ENCODE measurements at places on chromosomes 7 and 10. TPM values are rescaled to one million over a fixed set of nuclear protein-coding genes. Genes with fewer than 3 reads are reported as not detected.
A peak's percentile ranks its signal among the peaks of the same experiment; 100 is the strongest.

GRCh38 chr10:76291175-76291574 is 859.8 kb downstream of the LRMDA start:
- no peak overlapping the region for H3K27ac ChIP-seq
- peaks cover 4% of the 10 kb centered on the region for H3K4me1 ChIP-seq
- no peak for DNase-seq
- H3K27me3 ChIP-seq, result no peaks in the 10 kb centered on the region

DNA sequence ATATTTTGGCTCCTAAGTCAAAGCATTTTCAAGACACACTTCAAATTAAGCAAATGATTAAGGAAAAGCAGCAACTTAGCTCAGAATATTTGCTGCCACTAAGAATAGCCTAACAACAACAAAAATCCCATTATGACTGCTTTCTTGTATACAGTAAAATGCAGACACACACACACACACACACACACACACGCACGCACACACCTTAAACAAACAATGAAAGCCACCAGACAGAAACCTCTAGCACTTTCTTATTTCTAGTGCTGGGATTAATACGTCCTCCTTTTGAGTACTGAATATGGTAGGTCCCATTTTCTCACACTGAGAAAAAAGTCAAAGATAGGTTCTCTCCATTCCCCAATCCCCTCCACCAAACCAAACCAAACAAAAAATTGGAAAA is 23.4 kb upstream of the FEZF1 start:
- no peak for DNase-seq
- H3K27me3 ChIP-seq, result no peaks in the 10 kb centered on the region
- no peak overlapping the region for H3K4me3 ChIP-seq
- no peaks in the 10 kb centered on the region for H3K36me3 ChIP-seq
- no peak overlapping the region for H3K27ac ChIP-seq
- H3K4me1 ChIP-seq, result no peaks in the 10 kb centered on the region

DNA sequence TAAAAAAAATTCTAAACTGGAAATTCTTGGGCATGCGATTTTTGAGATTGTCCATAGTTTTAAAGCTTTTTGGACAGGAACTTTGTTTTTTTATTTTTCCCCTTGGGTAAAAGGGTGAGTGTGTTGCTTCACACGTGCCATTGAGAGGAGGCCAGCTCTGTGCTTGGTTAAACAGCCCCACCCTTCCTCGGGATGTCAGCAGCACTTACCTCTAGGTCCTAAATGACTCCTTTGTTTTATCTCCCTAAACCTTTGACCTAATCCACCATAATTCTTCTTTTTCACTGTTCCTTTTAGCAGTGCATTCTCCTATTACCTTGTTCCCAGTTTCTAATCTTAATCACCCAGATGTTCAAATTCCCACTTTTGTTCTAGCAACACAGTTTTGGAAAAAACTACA is 83.5 kb downstream of the SEMA3D start:
- no peaks in the 10 kb centered on the region for H3K4me1 ChIP-seq
- H3K27me3 ChIP-seq, result no peaks in the 10 kb centered on the region
- no peak overlapping the region for H3K27ac ChIP-seq
- H3K4me3 ChIP-seq, result no peak overlapping the region
- no peak for DNase-seq
- no peaks in the 10 kb centered on the region for H3K36me3 ChIP-seq

- peak; percentile 82 for DNase-seq
- no peak overlapping the region for H3K27ac ChIP-seq
- no peaks in the 10 kb centered on the region for H3K27me3 ChIP-seq
- H3K4me3 ChIP-seq, result no peak overlapping the region
Measured at GRCh38 chr10:132612571-132613504, 75.3 kb downstream of the INPP5A start.

GRCh38 chr10:48890888-48891850 is 48.5 kb downstream of the LRRC18 start:
- H3K27ac ChIP-seq, result no peak overlapping the region
- H3K27me3 ChIP-seq, result no peaks in the 10 kb centered on the region
- no peak for DNase-seq
- no peaks in the 10 kb centered on the region for H3K36me3 ChIP-seq
- H3K4me1 ChIP-seq, result peaks cover 6% of the 10 kb centered on the region
- no peak overlapping the region for H3K4me3 ChIP-seq

GRCh38 chr7:116572036-116572435 is 47.2 kb downstream of the CAV1 start:
- H3K4me1 ChIP-seq, result no peaks in the 10 kb centered on the region
- H3K36me3 ChIP-seq, result no peaks in the 10 kb centered on the region
- H3K27me3 ChIP-seq, result no peaks in the 10 kb centered on the region
- H3K4me3 ChIP-seq, result no peak overlapping the region
- DNase-seq, result no peak

GRCh38 chr7:138304071-138304320 is 156.1 kb upstream of the TRIM24 start:
- no peaks in the 10 kb centered on the region for H3K27me3 ChIP-seq
- H3K4me3 ChIP-seq, result no peak overlapping the region
- no peak overlapping the region for H3K27ac ChIP-seq
- no peak for DNase-seq
- H3K36me3 ChIP-seq, result no peaks in the 10 kb centered on the region
- no peaks in the 10 kb centered on the region for H3K4me1 ChIP-seq

DNA sequence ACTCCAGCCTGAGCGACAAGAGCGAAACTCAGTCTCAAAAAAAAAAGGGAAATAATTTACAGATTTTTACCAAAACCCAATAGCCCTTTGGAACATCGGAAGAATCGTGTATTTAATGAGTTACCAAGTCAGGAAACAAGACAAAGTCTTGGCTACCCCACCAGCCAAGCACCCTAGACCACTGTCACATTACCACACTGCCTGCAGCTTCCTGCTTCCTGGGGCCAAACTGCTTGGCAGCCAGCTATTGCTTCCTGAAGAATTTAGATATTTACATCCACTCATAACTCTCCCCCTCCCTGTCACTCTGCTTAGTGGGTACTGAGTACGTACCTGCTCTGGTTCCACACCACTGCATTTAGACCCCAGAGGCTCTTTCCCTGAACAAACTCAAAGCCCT is 14.1 kb upstream of the TNPO3 start:
- H3K36me3 ChIP-seq, result no peaks in the 10 kb centered on the region

GRCh38 chr7:2175514-2175913 is 57.2 kb downstream of the MAD1L1 start:
- no peak overlapping the region for H3K27ac ChIP-seq
- no peaks in the 10 kb centered on the region for H3K36me3 ChIP-seq
- no peak overlapping the region for H3K4me3 ChIP-seq

- H3K4me3 ChIP-seq, result peak overlapping the region; percentile 79
- H3K27ac ChIP-seq, result no peak overlapping the region
- H3K36me3 ChIP-seq, result peaks cover 9% of the 10 kb centered on the region
- no peaks in the 10 kb centered on the region for H3K27me3 ChIP-seq
Measured at GRCh38 chr10:5890452-5890915, 441 bp downstream of the FBH1 start.

- H3K4me3 ChIP-seq, result no peak overlapping the region
- peaks cover 23% of the 10 kb centered on the region for H3K4me1 ChIP-seq
- H3K27me3 ChIP-seq, result no peaks in the 10 kb centered on the region
- DNase-seq, result no peak
- no peaks in the 10 kb centered on the region for H3K36me3 ChIP-seq
Measured at GRCh38 chr7:129864042-129864441, 88.7 kb downstream of the UBE2H start.

GRCh38 chr7:147541261-147541660 is 1049.3 kb upstream of the C7orf33 start:
- no peaks in the 10 kb centered on the region for H3K36me3 ChIP-seq
- H3K27ac ChIP-seq, result no peak overlapping the region
- DNase-seq, result peak; percentile 30
- H3K4me1 ChIP-seq, result no peaks in the 10 kb centered on the region

DNA sequence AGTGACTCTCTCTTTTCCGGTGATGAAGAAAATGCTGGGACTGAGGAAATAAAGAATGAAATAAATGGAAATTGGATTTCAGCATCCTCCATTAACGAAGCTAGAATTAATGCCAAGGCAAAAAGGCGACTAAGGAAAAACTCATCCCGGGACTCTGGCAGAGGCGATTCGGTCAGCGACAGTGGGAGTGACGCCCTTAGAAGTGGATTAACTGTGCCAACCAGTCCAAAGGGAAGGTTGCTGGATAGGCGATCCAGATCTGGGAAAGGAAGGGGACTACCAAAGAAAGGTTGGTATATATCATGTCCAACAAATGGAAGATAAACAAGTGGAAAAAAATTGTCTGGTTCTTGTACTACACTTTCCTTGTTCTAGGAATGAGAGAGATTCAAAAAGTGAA is 9.5 kb downstream of the PDCD4 start:
- no peaks in the 10 kb centered on the region for H3K27me3 ChIP-seq
- H3K4me3 ChIP-seq, result no peak overlapping the region
- H3K36me3 ChIP-seq, result peaks cover 16% of the 10 kb centered on the region
- no peaks in the 10 kb centered on the region for H3K4me1 ChIP-seq

The CHN2 gene
- total RNA-seq, result 22.5 TPM

The COL1A2 gene
- 149 TPM for total RNA-seq

The SERPINE1 gene
- total RNA-seq, result 9.9 TPM

The SLC26A3 gene
- 0.25 TPM for total RNA-seq

The GGCT gene
- total RNA-seq, result 23.8 TPM

The EPHB4 gene
- total RNA-seq, result 65.5 TPM
